ENCODE measurements at places on chromosomes 13 and 19.

GRCh38 chr13:21031594-21032275 lies 29.7 kb downstream of the LATS2 start:
- no peak for DNase-seq

- DNase-seq: no peak
Measured at GRCh38 chr19:41356984-41357739, 3.4 kb upstream of the TGFB1 start.

DNA sequence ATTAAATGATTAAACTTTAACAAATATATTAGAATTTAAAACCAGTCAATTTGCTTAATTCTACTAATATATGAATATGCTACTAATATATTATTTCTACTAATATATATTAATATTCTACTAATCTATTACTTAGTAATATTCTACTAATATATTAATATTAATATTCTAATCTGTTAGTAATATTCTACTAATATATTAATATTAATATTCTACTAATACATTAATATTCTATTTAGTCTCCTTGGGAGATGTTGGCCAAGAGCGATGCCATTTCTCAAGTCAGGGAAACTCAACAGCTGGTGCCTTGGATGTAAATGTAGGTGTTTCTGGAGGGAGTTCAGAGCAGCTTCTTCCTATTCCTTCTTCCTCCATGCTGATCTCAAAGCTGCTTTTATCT lies 259.2 kb upstream of the TMTC4 start:
- no peak for DNase-seq

GRCh38 chr13:40204246-40204645 lies 462.2 kb downstream of the FOXO1 start:
- DNase-seq: no peak

DNA sequence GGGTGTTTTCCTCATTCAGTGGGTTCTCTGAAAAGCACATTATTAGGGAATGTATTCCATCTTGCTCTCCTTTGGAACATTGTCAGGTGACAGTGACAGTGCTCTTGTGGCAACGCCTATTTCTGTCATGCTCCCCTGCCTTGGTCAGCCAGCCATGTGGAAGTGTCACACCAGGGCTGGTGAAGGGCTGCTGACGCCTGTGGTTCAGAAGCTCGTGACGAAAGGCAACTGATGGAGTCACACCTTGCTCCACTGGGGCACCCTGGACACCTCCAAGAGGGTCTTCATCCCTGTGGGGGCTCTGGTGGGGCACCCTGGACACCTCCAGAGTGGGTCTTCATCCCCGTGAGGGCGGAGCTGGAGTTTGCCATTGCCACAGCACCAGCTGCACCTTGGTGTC lies 68.9 kb upstream of the GPR183 start:
- DNase-seq: no peak

DNA sequence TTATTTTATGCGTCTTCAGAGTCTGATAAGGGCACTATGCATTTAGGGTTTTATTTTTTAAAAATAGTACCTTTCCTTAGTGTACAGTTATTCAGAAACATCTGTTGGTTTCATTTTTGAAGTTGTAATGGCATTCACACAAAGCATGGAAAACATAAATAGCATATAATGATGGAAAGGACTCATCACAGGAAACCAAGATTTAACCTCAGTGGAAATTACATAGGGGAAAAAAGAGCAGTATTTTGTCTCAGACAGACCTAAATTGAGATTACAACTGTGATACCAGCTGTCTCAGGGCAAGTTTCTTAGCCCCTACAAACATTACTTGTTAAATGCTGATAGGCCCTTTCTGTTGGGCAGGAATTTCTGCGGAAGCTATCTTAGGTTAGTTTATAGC lies 57.2 kb downstream of the NHLRC3 start:
- DNase-seq: no peak

DNA sequence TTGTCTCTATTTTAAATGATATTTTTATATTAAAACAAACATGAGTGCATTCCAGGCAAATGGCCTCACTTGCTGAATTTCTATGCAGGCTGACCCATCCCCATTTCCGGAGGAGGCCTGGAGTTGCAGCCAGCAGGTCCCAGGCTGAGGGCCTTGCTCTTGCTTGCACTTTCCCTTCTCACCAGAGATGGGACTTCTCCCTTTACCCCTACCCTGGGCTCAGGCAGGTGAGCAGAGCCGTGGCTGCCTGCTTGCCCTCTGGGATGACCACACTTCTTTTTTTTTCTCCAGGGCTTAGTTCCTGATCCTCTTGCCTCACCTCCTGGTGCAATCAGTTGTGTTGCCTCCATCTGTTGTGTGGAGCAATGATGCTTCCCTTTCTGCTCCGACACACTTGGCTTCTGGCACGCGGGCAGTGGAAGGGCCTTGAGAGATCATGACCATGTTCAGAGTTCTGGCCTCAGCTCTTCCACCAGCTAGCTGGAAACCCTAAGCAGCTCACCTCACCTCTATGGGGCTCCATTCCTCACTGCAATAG lies 11.1 kb upstream of the OLFM4 start:
- no peak for DNase-seq

GRCh38 chr19:48918801-48919247 lies 14.7 kb upstream of the DHDH start:
- DNase-seq: no peak

GRCh38 chr19:15469513-15470297 lies 5.4 kb upstream of the RASAL3 start:
- no peak for DNase-seq

DNA sequence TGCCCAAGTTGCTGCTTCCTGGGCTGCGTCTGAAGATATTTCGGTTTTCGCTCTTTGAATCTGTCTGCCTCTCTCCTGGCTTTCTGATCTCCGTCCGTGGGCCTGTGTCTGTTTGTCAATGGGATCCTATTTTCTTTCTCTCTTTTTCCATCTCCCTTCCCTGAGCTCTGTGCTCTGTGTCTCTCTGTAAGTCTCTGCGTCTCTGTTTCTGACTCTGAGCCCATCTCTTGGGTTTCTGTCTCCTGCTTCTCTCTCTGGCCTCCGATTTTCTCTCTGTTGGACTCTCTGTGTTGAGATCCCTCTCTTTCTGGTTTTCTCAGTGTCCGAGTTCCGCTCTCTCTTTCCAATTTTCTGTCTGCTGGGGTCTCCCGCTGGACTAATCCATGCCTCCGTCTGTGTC lies 1.7 kb downstream of the PRKCG start:
- DNase-seq: no peak

- no peak for DNase-seq
Measured at GRCh38 chr13:113545931-113546516, 38.5 kb upstream of the TFDP1 start.

- DNase-seq: no peak
Measured at GRCh38 chr19:18203408-18203862, 407 bp downstream of the RAB3A start.

All from stimulated activated CD4-positive, alpha-beta T cell treated with anti-CD3 and anti-CD28 coated beads, TNF-alpha, amount 100 ng/mL, for 4 hours (primary cell).